ENCODE measurements at places on chromosomes 12 and 14. TPM values are rescaled to one million over a fixed set of nuclear protein-coding genes. Genes with fewer than 3 reads are reported as not detected.

AP1G2 gene
- 41.9 TPM for total RNA-seq

PIGH gene
- total RNA-seq, result 29.4 TPM

SLC39A5 gene
- total RNA-seq, result not detected

PAH gene
- total RNA-seq, result not detected

B4GALNT3 gene
- total RNA-seq, result 4.7 TPM

GPRC5A gene
- total RNA-seq, result 0.31 TPM

WNT5B gene
- 29.1 TPM for total RNA-seq

HOTAIR gene
- total RNA-seq, result not detected

BIN2 gene
- 0.63 TPM for total RNA-seq

PLEKHG7 gene
- not detected for total RNA-seq

ITGB7 gene
- not detected for total RNA-seq

ZNF84 gene
- 192 TPM for total RNA-seq

RBM25 gene
- 120 TPM for total RNA-seq

CD163L1 gene
- total RNA-seq, result 3.4 TPM

KCNC2 gene
- total RNA-seq, result 19.7 TPM

INSM2 gene
- total RNA-seq, result not detected

IFNG-AS1 gene
- 0.31 TPM for total RNA-seq

KRT86 gene
- not detected for total RNA-seq
